ENCODE measurements at places on chromosomes 13 and 19. TPM values are rescaled to one million over a fixed set of nuclear protein-coding genes. Genes with fewer than 3 reads are reported as not detected.

The C2CD4C gene
- total RNA-seq: 2.9 TPM

The ACP7 gene
- not detected for total RNA-seq

The VSIG10L gene
- total RNA-seq: 2.0 TPM

- no peak for DNase-seq
These were observed 87.6 kb upstream of the DOCK9 start for GRCh38 chr13:99065235-99066015.

DNA sequence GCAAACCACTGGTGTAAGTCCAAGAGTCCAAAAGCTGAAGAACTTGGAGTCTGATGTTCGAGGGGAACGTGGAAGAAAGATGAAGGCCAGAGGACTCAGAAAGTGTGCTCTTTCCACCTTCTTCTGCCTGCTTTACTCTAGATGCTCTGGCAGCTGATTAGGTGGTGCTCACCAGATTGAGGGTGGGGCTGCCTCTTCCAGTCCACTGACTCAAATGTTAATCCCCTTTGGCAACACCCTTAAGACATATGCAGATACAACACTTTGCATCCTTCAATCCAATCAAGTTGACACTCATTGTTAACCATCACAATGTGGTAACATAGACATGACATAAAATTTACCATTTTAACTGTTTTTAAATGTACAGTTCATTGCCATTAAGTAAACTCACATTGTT is 249.5 kb downstream of the COG6 start:
- DNase-seq: no peak

GRCh38 chr19:27741236-27741635 is 1471.7 kb downstream of the UQCRFS1 start:
- no peak for DNase-seq

All from posterior vena cava (tissue), 2 donors.